ENCODE measurements at places on chromosomes 2 and 18.

DNA sequence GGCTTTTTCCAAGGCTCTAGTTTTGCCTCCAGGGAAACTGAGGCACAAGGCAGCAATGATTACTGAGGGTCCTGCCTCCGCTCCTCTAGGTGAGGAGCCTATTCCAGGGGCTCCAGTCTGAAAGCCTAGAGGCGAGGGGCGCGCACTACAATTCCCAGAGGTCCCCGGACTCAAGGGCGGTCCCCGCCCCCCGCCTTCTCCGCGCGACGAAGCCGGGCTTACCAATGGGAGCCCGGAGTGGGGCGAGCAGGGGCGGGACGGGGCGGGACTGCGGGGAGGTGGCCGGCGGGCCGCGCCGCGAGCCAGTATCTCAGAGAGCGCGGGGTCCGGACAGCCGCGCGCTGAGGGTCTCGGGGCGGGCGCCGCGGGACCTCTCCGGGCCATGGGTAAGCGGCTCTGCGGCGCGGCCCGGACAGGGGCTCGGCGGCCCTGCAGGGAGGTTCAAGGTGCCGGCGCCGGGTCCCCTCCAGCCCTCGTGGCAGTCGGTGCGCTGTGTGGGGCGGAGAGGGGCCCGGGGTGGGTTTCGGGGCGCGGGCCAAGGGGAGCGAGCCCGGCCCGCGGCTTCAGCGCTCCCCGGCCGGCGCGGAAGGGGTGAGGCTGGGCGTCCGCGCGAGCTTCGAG is at the start of gene ARID5A:
Gene ARID5A, plus strand, starts transcription at position 308 of the 621 bp plus-strand sequence. Its CDS starts 75 bp downstream, at position 383.
- peak; percentile 90 for DNase-seq

DNA sequence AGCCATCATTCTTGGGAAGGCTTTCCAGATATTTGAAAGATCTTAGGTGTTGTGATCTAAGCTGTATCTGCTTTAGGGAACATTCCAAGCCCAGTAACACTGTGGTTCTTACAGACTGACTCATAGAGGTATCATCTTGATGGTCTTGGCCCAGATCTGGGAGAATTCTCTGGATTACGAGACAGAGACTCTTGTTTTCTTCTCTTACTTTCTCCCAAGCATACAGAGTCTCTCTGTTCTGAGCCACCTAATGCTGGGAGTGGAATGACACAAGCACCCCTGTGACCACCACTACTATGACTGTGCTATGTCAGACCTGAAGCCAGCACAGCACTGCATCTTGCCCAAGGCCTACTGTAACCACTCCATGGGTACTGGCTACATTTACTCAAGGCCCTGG is 81.0 kb upstream of the EPAS1 start:
- DNase-seq = no peak

GRCh38 chr2:15315411-15315810 is 245.7 kb downstream of the NBAS start:
- no peak for DNase-seq

DNA sequence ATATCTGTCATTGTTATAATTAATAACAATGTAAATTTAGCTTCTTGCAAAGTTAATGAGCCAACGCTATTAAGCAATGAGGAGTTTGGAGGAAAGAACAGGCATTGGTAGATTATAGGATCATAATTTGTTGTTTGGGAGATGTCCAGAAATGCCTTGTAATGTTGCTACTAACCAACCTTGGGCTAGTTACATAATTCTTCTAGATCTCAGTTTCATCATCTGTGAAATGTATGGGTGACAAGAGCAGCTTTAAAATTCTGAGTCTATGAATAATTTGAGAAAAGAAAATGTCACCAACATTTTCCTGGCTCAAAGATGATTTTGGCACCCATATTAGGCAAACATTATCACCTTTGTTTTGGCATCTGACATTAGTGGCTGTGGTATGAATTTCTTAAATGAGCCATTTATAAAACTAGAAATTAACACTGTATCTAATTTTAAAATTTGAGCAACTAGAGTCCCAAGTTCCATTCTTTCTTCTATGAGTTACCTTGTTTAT is 2.9 kb downstream of the TMEM178A start:
- no peak for DNase-seq

Measured in HEK293T (cell line).